T-helper 2 cell (primary cell): ENCODE measurements at places on chromosomes 16 and 17.

DNA sequence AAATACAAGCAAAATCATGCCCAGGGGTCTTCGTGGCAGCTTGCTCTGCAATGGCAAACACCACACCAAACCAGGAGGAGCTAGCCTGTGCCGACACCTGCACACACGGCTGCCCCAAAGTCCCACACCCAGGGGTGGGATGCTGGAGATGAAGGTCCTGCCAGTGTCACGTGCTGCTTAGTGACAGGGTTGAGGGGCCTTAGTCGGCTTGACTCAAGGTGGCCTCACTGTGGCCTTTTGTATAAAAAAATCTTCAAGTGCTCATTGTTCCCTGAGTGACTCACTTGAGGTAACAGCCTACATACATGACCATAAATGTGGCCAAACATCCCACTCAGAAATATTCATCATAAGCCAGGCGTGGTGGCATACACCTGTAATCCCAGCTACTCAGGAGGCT is 7.3 kb downstream of the TRIM65 start:
- DNase-seq: no peak

- no peak for DNase-seq
These were observed 38.6 kb downstream of the ARHGAP27 start for GRCh38 chr17:45394091-45394490.

GRCh38 chr16:89784406-89784805 is 32.0 kb downstream of the FANCA start:
- no peak for DNase-seq

GRCh38 chr17:49952912-49953497 is 16.0 kb upstream of the DLX4 start:
- no peak for DNase-seq

- DNase-seq: no peak
These were observed 26.6 kb downstream of the GSE1 start for GRCh38 chr16:85639529-85640253.
